ENCODE measurements at places on chromosomes 2 and 18. TPM values are rescaled to one million over a fixed set of nuclear protein-coding genes. Genes with fewer than 3 reads are reported as not detected.

KRTCAP3 gene
- total RNA-seq = 9.9 TPM

CCDC102B gene
- 10.9 TPM for total RNA-seq

GRCh38 chr2:126359494-126359893, 296.5 kb upstream of the GYPC start:
- no peak for DNase-seq

DNA sequence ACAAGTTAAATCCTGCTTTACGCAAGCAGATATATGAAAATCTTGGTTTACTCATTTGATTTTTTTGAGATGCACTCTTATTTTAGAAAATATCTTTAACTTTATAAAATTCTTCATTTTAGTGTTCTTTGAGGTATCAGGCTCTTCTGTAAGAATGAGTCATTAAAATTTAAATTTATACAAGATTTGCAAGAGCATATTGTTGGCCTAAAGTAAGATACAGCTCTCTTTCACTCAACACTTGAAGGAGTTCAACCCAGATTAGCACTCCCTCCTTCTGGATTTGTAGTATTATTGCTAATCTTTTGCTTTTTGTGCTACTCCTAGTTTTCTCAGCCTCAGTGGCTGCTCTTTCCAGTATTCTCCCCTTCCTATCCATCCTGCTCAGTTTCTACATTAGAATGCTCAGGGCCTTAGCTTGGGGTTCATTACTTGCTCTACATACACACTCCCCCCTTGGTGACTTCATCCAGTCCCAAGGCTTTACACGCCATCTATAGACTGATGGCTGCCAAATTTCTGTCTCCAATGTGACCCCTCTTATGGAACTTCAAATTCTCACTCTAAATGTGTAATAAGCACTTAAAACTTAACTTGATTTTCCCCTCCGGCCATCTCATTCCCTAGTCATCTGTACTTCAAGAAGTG, 425.3 kb upstream of the FANCL start:
- DNase-seq = no peak

All from naive thymus-derived CD4-positive, alpha-beta T cell (primary cell).